ENCODE measurements at places on chromosomes 1 and 21. TPM values are rescaled to one million over a fixed set of nuclear protein-coding genes. Genes with fewer than 3 reads are reported as not detected.
A peak's percentile ranks its signal among the peaks of the same experiment; 100 is the strongest.

Gene RASSF5
- total RNA-seq = 3.4 TPM

Gene LCE2C
- total RNA-seq = not detected

Gene VANGL2
- total RNA-seq = 2.3 TPM

Gene SPRR1A
- not detected for total RNA-seq

- peak; percentile 10 for DNase-seq
These were observed 532.3 kb downstream of the USP25 start for GRCh38 chr21:16262091-16262490.

- no peak for DNase-seq
These were observed 106.9 kb upstream of the OLFM3 start for GRCh38 chr1:102103646-102104045.

DNA sequence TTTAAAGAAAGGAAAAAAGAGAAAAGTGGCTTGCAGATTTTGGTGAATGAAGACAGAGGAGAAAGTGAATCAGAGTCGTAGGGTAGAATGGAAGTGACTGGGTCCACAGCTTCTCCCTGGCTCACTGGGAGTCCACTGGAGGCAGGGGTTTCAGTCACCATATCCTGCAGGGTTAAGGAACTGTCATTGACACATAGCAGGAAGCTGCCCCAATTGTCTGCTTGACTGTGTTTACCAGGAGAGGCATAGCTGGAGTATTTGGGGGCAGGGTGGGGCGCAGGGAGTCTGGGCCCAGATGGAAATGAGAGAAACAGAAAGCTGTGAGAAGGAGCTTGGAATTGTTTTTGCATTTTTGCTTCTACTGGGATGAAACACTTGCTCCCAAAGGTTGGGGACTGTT is 228.8 kb upstream of the CSF3R start:
- no peak for DNase-seq

DNA sequence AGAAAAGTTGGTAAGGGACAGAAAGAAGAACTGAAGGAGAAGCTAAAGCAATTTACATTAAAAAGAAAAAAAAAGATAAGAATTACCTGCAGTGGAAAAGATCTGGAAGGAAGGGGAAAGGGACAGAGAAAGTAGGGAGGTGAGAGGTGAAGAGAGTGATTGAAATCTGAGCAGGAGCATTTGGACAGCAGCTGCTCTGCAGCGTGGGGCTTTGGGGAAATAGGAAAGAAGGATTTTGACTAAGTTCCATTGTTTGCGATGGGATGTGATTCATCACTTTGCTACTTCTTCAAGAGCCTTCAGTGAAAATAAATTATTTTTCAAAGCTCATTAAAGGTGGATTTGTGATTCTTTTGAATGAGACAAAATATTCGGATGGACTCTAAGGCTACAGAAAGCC is 26.1 kb upstream of the NMNAT2 start:
- DNase-seq = peak; percentile 61

- DNase-seq = no peak
These were observed 16.6 kb upstream of the ELOA start for GRCh38 chr1:23726686-23727085.

DNA sequence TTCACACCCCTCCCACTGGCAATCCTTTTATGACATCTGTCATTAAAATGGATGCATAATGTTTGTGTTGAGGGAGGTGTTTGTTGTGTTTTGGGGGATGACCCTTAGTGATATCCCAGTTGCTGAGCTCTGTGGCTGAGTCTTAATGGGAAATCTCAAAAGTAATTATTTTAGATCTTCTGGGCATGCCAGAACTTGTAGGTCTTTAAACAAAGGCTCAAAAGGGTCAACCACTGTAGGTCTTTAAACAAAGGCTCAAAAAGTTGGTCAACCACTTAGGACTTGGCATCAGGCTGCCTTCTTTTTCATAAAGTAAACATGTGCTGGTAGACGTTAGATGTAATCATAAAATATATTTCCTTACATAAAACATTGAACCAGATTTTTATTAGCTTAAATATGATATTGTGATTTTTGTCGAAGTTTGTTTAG is 78.0 kb downstream of the CDC14A start:
- DNase-seq = peak; percentile 48

DNA sequence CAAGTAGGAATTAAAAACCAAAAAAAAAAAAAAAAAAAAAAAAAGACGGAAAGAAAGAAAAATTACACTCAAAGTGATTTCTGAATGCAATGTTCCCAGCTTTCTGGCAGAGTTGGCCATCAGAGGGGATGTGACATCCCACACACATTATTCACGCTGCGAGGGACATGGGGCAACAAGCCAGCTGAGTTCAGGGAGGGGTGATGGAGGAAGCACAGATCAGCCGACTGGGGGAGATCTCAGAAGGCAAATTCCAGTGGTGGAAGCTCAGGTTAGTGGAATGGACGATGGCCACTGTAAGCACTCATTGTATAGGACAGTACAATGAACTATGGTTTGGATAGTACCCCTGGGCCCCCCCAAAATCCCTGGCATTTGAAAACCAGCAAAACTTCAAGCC is 311.9 kb downstream of the PCP4 start:
- no peak for DNase-seq

GRCh38 chr1:180501865-180502360 is 464 bp downstream of the ACBD6 start:
- DNase-seq = peak; percentile 61

DNA sequence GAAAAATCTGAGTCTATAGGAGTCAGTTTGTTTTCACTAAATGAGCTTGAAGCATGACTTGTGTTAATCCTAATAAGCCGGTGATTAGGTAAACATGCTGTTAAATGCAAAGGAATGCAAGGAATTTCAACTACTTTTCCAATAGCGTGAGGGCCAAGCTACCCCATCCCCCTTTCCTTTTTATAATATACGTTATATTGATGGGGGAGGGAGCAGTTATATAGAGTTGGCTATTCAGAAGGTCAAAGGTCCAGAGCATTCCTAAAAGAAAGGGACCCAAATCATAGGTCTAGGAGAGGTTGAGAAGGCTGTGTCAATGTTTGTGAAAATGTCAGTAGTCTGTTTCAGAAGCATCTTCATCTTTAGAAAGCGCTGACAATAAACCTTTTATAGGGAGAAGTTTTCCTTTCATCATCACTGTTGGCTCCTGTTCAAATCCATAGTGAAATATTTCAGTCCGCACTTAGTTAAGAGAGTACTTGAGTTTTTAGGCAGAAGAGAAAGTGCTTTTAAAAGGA is 3.8 kb downstream of the CCN1 start:
- peak; percentile 90 for DNase-seq

- DNase-seq = no peak
These were observed 40.9 kb downstream of the MORN1 start for GRCh38 chr1:2350501-2350900.

DNA sequence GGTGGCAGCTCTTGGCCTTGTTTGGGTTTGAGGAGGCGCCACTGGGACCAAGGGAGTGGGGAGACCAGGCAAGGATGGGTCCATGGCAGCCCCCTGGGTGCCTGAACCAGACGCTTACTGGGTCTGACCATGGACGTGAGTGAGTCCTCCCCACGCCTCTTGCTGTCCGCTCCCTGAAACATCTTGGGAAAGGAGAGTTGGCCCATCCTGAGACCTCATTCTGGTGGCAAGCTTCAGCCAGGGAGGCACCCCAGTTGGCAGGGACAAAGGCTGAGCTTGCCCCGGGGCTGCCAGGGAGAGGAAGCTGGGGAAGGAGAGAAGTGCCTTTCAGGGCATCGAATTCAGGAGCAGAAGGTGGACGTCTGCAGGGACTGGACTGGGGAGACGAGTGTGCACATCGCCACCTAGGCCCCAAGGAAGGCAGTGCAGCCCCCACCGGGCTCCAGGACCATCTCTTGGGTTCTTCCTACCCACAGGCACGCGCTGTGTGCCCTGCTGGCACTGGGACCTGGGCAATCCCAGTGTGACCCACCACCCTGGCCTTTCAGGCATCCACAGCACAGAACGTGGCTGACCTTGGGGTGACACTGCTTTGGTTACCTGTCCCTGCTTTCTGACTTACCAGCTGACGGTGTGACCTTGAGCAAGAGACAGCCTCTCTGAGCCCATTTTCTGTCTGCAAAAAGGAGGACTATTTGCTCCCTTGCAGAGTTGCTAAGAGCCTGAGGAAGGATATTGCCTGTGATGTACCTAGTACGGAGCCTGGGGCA is 132.9 kb upstream of the WNT4 start:
- peak; percentile 58 for DNase-seq

- peak; percentile 62 for DNase-seq
These were observed 69.7 kb downstream of the CC2D1B start for GRCh38 chr1:52296345-52296744.

- DNase-seq = no peak
These were observed 21.3 kb downstream of the GPR52 start for GRCh38 chr1:174469052-174469451.

DNA sequence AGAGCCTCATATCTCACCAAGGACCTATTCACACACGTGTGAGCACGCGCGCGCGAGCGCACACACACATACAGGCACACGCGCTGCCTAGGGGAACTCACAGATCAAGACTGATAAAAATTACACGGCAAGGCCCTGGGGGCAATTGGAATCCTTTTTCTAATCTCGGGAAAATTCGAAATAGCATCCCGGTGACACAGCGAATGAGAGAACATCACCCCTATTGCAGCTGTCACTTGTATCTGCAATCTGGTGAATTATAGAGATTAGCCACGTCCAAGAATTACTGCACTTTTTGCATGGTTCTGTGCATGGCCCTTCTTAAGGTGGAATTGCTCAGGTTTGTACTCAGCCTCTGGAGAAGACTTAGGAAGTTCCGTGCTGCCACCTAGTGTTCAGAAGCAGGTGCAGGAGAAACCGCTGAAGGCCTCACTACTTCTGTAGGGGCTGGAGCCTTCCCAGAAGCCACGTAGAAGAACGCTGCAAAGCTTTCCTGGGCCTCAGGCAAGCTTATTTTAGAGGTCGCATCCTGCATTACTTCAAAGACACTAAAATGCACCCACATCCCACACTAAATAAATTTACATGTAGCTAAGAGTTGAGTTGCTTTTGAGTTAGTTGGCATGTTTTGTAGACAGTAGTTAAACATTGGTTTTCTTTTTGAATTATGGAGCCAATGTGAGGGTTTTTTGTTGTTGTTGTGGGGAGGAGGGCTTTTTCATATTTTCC is 229.2 kb upstream of the CAMK1G start:
- peak; percentile 85 for DNase-seq

DNA sequence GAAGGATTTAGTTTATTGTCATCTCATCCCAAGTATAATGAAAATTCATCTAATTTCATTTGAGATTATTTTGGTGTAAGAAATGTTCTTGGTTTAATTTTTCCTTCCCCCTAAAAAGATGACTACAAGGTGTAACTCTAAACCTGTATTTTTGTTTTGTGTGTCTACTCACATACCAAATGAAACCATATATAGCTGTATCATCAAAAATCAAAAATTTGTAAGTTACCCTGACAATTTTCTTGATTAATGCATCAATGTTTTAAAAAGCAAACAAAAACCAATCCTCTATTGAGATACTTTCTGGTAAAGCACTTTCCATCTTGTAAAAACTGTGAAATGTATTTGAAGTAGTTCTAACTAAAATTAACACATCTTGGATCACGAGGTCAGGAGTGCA is 30.8 kb downstream of the FH start:
- DNase-seq = no peak

GRCh38 chr21:17506951-17507350 is 5.9 kb upstream of the CXADR start:
- no peak for DNase-seq
